ENCODE measurements at places on chromosomes 12 and 14.

GRCh38 chr12:9221483-9221882 is 13.3 kb upstream of the PZP start:
- no peak for DNase-seq

GRCh38 chr12:113051759-113052158 is 4.8 kb upstream of the DTX1 start:
- DNase-seq = no peak

DNA sequence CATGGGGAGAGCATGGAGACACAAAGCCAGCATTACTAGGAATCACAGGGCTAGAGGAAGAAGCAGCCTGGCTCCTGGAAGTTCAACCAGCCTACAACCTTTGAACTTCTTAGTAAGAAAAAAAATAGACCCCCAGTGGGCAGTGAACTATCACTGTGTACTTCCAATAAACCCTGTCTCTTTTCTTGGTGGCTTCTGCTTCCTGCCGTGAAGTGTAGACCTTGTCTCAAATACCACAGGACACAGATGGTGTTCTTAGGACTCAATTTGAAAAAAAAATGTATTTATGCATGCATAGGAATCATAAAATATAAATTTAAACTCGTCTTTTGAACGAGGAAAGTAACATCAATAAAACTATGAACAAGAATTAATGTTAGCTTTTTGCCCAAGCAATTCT is 3.6 kb upstream of the PTGER2 start:
- no peak for DNase-seq

- no peak for DNase-seq
Measured at GRCh38 chr12:5631497-5631896, 199.6 kb downstream of the NTF3 start.

GRCh38 chr14:80117876-80118275 is 93.4 kb downstream of the DIO2 start:
- no peak for DNase-seq

DNA sequence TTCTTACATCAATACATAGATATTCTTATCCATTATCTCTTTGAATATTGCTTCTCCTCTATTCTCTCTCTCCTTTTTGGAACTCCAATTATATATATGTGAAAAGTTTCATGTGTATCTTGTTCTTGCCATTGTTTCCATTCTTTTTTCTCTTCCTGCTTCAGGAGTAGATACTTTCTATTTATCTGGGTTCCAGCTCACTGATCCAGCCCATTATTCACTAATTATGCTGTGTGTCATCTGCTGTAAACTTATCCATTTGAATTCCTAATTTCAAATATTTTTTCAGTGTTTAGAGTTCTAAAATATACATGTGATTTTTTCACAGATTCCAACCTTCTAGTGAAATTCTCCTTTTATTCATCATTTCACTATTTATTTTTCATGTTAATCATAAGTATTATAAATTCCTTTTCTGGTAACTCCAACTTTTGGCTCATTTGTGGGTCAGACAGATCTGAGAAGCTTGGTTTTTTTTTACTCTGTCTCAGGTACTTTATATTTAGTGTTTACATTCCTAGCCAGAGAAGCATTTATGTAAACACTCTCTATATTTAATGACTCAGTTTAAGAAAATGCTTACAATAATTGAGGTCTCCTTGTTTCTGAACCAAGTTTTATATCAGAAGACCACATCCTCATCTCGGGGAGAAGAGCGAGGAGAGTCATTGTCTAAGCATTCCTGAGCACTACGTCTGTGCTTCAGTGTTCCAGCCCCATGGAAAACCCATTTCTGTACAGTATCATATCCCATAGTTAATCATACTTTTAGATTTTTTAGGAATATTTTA is 15.9 kb upstream of the AMIGO2 start:
- no peak for DNase-seq

GRCh38 chr12:125683748-125684381 is 618.6 kb downstream of the AACS start:
- no peak for DNase-seq

DNA sequence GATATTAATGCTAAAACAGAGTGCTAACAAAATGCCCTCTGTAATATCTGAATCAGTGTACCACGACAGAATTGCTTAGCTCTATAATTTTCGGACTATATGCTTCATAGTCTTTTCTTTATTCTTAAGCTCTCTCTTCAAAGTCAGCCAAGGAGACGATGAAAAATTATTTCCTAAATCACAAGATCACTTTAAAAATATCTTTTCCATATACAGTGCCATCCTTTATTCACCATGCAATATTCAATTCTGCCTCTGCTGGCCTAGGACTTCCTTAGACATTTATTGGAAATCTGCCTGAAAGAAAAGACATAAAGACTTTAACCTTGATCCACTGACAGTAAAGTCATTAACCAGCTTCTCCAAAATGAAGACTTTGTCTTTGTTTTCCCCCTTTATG is 238.9 kb upstream of the BTG1 start:
- no peak for DNase-seq

DNA sequence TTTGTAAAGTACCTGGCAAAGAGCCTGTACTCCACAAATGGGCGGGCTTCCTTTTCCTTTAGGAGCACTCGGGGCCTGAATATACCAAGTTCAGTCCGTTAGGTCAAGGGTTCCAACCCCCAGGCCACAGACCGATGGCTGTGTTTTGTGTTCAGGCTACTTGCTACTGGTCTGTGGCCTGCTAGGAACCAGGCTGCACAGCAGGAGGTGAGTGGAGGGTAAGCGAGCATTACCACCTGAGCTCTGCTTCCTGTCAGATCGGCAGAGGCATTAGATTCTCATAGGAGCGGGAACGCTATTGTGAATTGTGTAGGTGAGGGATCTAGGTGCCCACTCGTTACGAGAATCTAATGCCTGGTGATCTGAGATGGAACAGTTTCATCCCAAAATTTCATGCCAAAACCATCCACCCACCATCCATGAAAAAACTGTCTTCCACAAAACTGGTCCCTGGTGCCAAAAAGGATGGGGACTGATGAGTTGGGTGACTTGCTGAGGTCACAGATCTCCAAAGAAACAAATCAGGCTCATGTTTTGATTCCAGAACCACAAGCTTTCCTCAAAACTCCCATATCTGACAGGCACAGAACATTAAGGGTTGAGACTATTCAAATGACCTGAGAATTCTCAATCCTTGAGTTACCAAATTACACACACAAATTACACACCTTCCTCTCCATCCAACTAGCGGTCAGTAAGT is 4.2 kb downstream of the CSRP2 start:
- DNase-seq = no peak

GRCh38 chr12:94855853-94856252 is 147.6 kb downstream of the NDUFA12 start:
- DNase-seq = no peak

DNA sequence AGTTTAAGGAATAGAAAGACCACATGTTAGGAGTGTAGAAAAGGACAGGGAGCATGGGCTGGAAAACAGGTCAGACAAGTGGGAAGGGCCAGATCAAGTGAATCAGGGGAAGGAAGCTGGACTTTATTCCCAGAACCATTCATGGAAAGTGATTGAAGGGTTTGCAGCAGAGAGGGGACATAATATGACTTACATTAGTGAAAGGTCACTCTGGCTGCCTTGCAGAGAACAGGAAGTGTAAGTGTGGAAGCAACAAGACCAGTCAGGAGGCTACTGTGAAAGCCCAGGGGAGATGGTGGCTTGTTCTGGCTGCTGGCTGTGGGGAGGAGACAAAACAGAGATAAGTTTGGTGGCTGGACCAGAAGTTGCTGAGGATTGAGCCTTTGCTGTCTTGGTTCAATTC is 69.1 kb downstream of the VCPKMT start:
- no peak for DNase-seq

- DNase-seq = no peak
Measured at GRCh38 chr14:101542391-101542790, 18.9 kb upstream of the DIO3 start.

DNA sequence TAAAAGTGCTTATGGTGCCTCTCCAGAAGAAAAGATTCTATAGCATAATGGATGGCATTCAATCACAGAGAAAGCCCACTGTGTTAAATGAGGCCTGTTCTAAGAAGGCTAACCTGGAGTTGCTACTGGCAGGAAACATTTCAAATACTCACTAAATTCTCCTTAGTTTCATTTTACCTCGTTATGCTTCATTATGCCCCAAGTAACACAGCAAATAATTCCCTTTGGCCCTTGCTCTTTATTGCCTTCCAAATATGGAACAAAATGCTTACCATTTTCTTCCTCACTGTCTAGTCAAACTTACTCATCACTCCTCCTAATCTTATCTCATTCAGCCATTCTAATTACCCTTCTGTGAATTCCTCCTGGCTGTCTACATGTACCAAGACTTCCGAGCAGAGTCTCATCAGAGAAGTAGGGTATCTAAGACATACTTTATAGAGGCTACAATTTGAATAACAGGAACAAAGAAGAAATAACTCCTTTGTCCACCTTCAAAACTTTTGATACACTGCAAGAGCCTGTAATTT is 292.1 kb upstream of the CLEC14A start:
- no peak for DNase-seq

GRCh38 chr12:43208221-43208620 is 343.8 kb downstream of the ADAMTS20 start:
- no peak for DNase-seq

Data from D721Med (cell line).